Hepatocyte (in vitro differentiated cells): ENCODE measurements at places on chromosomes 13 and 19. TPM values are rescaled to one million over a fixed set of nuclear protein-coding genes. Genes with fewer than 3 reads are reported as not detected.
A peak's percentile ranks its signal among the peaks of the same experiment; 100 is the strongest.

DNA sequence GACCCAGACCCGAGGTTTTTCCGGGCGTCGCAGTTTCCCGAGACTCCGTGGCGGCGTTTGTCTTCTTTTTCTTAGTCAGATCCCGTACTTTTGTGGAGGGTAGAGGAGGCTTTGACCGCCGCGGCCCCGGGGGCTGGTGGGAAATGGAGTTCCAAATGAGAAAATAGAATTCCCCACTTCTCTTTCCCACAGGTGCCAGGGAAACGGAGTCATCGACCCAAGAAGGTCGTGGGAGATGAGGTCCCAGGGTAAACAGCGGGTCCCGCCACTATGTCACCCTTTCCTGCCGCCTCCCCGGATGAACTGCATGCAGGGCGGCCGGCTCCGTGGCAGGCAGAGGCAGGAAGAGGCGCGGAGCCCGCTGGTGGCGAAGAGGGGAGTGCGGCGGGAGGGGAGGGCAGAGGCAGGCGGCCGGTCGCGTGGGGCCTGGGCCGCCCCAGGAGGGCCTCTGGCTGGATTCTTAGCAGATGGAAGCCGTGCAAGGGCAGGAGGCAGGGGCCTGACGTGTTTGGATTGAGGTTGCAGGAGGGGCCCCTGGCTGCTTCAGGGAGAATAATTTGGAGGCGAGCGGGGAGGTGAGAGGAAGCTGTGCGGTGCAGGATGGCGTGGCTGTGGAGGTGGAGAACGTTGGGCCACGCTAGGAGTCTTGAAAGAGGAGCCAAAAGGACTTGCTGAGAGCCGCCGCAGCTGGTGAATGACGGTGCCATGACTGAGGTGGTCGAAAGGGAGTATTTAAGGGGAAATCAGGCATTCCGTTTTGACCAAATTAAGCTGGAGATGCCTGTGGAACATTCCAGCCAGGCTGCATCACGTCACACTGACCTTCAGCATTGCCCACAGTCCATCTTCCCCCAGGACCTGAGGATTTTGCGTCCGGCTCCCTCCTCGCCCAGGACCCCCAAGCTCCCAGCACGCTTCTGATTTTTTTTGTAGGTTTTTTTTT, 11.7 kb downstream of the CYTH2 start:
- DNase-seq, result no peak
- H3K27me3 ChIP-seq, result no peaks in the 10 kb centered on the region
- H3K4me1 ChIP-seq, result no peaks in the 10 kb centered on the region
- no peak overlapping the region for H3K27ac ChIP-seq

The CERS1 gene
- total RNA-seq, result 3.0 and 5.3 TPM in 2 replicates

DNA sequence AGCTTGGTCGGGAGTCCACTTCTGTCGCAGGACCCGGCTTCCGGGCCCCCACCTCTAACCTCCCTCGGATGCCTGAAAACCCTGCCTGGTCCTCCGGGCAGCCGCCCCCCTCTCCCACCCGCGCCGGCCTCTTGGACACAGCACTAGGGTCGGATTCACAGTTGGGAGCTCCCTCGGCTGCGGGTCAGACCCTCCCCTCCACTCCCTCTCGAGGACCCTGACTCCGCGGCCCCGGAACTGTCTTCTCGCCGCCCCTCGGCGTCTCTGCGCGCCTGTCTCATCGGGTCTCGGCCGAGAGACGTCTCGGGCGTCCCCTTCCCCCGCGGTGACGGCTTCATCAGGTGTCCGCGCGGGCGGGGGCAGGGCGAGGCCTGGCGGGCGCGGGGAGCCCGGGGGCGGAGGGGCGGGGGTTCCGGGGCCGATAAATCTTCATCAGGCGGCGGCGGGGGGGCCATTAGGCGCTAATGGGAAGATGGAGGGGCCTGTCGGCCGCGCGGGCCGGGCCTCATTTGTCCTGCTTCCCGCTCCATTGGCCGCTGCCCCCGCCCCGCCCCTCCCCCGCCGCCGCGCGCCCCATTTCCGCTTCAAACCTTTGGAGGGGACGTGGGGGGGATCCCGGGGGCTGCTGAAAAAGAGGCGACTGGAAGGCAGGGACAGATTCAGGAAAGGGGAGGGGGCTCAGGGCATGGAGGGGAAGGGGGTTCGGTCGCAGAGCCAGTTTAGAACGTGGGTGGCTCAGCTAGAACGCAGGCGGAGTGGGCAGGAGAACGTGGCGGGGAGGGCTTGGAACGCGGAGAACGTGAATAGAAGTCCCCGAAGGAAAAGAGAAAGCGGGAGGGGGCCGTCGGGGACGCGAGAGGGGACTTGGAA, 11.8 kb upstream of the ERFL start:
- peaks cover 39% of the 10 kb centered on the region for H3K27me3 ChIP-seq
- peak; percentile 60 for DNase-seq
- no peaks in the 10 kb centered on the region for H3K4me1 ChIP-seq
- no peaks in the 10 kb centered on the region for H3K36me3 ChIP-seq
- H3K4me3 ChIP-seq, result peak overlapping the region; percentile 44

- no peak overlapping the region for H3K27ac ChIP-seq
- H3K36me3 ChIP-seq, result no peaks in the 10 kb centered on the region
- no peak overlapping the region for H3K4me3 ChIP-seq
- no peak for DNase-seq
- no peaks in the 10 kb centered on the region for H3K4me1 ChIP-seq
- H3K27me3 ChIP-seq, result no peaks in the 10 kb centered on the region
These were observed 42.5 kb upstream of the INTS6 start for GRCh38 chr13:51495316-51495715.

The PNMA8C gene
- 0.27 TPM in 1 of 2 replicates, not detected in the other for total RNA-seq

- no peak overlapping the region for H3K27ac ChIP-seq
- no peak overlapping the region for H3K4me3 ChIP-seq
These were observed 4.7 kb downstream of the ARHGAP33 start for GRCh38 chr19:35780058-35780457.

- no peaks in the 10 kb centered on the region for H3K27me3 ChIP-seq
- H3K4me1 ChIP-seq, result no peaks in the 10 kb centered on the region
- no peaks in the 10 kb centered on the region for H3K36me3 ChIP-seq
- H3K4me3 ChIP-seq, result no peak overlapping the region
- no peak for DNase-seq
These were observed 31.9 kb downstream of the RFXAP start for GRCh38 chr13:36850790-36851438.

- no peaks in the 10 kb centered on the region for H3K36me3 ChIP-seq
- no peak for DNase-seq
- no peaks in the 10 kb centered on the region for H3K4me1 ChIP-seq
- no peaks in the 10 kb centered on the region for H3K27me3 ChIP-seq
These were observed 89.7 kb downstream of the RAB20 start for GRCh38 chr13:110471833-110472162.

The ATXN8OS gene
- 0.23 and 1.0 TPM in 2 replicates for total RNA-seq

DNA sequence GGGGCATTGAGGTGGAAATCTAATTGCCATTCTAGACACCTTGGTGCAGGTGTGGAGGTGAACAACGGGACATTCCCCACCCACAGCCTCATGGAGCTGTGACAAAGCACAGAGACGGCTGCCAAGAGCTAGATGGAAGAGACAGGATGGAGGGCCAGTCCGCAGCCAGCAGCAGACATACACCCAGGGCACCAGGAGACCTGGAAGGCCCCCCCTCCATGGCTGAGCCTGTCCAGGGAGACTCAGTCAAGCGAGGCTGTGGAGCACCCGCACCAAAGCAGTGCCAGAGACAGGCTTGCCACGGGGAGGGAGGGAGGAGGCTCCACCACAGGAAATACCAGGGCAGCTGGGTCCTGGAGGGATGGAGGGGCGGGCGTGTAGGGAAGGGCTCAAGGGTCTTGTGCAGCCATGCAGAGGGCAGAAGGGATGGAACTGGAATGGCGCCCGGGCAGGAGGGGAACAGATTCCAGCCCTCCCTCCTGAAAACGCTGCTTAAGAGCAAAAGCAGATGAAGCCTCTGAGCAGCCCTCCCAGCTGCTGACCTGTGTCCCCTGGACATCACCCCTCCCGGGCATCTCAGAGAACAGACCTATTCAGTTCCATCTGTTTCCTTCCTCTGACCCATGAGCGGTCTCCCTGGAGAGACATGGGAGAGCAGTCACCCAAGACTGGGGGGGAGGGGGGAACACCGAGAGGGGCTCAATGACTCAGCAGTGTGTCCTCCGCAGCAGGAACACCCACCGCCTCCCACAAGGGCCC, 14.4 kb downstream of the EPS15L1 start:
- H3K27ac ChIP-seq, result peak overlapping the region; percentile 31
- DNase-seq, result no peak
- H3K27me3 ChIP-seq, result no peaks in the 10 kb centered on the region
- peaks cover 21% of the 10 kb centered on the region for H3K4me1 ChIP-seq
- H3K36me3 ChIP-seq, result no peaks in the 10 kb centered on the region
